Stimulated activated CD8-positive, alpha-beta memory T cell treated with anti-CD3 and anti-CD28 coated beads, Interleukin-4, amount 100 ng/mL, for 1 hour (primary cell): ENCODE measurements at places on chromosomes 3 and 15.

- DNase-seq = no peak
These were observed 43.9 kb downstream of the CDAN1 start for GRCh38 chr15:42692997-42693396.

GRCh38 chr15:93997071-93997658 lies 234.2 kb upstream of the MCTP2 start:
- no peak for DNase-seq

GRCh38 chr15:90217671-90218394 lies 15.9 kb downstream of the CIB1 start:
- DNase-seq = no peak

DNA sequence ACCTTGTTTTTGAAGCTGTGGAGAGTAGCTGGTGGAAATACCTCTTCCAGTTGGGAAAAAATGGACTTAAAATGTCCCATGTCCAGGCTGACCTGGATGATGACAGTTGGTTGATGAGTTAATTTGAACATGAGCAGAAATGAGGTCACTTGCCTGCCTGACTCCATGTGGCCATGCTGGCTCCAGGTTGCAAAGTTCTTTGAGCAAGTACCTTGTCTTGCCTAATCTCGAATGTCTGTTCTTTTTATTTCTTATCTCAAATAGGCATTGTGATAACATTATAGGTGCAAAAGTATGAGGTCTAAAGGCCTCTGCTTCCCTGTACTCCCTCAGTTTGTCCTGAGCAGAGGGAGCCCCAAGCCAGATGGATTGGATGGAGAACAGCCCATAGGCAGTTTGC lies 9.0 kb downstream of the MAPKBP1 start:
- no peak for DNase-seq

DNA sequence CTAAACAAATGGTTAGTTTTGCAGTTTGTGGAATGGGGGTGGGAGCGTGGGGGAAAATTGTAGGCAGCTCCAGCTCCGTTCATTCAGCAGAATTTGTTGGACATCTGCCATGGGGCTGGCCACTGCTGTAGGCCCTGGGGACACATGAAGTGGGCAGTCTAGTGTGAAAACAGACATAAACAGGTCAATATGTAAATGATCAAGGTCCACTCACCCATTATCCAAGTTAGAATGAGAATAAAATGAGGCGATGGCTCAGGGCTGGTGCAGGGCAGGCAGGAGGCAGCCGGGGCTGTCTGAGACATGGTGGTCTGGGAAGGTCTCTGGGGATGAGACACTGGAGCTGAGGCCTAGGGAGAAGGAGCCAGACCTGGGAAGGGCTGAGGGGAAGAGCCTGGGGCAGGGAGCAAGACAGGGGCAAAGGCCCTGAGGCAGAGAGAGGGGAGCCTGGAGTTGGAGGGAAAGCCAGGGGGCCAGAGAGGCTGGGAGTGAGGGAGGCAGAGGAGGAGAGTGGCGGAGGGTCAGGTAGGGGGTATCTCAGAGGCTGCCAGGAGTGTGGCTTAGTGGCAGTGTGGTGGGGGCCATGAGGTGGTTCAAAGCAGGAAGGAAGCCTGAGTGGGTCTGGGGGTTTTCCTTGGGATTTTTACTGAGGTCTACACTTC lies 6.2 kb upstream of the SLC6A6 start:
- DNase-seq = no peak

DNA sequence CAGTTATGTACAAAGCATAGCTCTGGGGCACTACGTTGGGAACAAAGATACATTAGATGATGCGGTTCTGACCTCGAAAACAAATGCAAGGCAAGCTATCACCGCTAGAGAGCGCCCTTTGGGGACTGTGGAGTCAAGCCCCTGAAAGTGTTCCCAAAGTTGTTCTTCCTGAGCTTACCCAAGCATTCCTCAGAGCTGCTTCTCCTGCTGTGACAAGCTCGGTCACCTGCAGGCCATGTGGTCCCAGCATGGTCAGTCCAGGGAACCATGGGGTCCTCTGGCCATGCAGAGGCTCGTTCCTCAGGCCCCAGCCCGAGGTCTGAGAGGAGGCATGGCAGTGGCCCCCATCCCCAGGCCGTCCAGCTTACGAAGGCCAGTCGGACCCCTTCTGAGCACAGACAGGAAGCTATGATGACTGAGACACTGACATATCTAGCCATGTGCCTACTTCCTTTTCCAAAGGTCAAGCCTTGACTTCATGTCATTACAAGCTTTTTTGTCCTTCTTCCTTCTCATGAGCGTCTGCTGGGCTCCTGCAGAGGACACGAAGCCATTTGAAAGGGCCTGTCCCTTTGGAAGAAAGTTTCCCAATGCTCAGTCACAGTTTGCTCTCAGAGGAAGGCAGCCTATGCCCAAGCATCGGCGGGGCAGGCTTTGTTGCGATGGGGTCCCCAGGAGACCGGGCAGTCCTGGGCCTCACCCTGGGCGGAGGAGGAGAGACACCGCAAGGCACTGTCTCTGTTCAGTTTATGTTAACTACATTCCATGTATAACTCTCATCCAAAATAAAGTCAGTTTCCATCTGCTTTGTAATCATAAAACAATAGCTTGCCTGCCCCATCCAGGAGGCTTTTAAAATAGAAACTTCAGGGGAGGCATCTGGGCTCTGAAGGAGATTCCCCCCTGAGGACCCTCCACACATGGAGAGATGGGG lies 79.3 kb downstream of the ATP10A start:
- peak; percentile 22 for DNase-seq

DNA sequence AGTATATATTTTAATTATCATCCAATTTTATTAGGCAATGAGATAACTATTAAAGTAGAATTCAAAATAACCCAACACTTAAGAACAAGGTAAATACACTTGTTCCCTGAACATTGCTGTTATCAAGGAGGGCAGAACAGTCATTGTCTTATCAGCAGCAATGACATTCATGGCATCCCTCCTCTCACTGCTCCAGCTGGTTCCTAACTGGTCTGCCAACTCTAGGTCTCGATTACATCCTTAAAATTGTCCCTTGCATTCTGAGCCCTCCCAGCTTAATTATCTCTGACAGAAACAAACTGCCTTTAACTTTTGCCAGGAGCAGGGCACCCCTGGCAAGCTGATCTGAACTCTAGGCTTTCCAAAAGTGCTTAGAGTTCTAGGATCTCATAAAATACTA lies 14.0 kb upstream of the DYNC1LI1 start:
- no peak for DNase-seq
